Activated CD4-positive, CD25-positive, alpha-beta regulatory T cell treated with anti-CD3 and anti-CD28 coated beads, Interleukin-2, amount 50 U/mL, for 72 hours (primary cell): ENCODE measurements at places on chromosomes 6 and 20.
A peak's percentile ranks its signal among the peaks of the same experiment; 100 is the strongest.

DNA sequence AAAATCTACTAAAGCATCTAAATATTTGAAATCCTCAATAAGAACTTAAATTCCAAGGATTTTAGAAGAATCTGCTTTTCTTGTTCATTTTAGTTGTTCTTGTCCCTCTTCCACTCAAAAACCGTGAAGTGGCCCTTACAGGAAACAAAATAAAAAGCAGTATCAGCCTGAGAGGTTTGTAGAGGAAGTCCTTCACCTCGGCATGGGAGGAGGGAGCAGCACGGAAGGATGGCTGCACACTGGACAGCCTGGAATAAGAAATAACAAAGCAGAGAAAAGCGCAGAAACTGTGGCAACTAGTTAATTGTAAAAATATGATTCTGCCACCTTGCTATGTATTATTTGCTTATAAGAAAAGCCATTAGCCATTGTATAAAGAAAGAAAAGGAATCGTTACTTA is 46.1 kb downstream of the RALGAPA2 start:
- DNase-seq: no peak

DNA sequence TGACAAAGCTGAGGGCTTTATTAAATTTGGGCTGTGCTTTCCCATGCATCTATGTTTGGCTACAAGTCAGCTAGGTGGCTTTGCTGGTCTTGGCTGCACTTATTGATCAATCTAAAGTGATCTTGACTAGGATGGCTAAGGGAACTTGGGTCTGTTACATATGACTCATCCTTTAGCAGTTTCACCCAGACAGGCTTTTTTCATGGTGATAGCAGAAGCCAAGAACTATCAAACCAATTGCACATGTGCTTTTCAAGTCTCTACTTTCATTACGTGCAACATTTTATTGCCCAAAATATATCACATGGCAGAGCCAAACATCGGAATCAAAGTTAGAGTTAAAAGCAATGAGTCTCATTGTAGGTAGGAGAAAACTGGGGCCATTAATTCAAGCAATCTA is 626.3 kb downstream of the TENT5A start:
- DNase-seq: no peak

DNA sequence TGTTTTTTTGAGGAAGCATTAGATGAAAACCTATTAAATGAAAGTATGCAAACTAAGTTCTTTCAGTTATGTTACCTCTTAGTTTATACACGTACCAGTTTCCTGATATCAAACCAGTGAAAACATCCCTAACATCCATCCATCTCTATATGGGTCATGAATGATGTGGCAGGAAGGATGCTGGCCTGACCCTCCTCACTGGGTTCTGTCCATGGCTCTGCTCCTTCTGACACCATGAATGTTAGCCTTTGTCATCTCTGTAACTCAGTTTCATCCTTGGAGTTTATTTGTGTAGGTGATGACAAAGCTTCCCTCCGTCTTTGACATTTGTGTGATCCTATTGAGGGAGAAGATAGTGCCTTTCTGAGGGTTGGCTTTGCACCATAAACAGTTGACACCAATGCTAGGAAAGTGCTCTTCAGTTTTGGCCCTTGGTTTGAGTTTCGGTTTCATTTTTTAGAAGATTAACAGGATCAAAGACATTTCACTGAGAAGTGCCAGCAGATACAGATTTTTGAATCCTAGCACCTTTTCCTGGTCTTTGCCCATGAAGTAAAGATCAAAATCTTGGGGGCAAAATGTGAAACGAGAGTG is 72.0 kb upstream of the SCGN start:
- no peak for DNase-seq

DNA sequence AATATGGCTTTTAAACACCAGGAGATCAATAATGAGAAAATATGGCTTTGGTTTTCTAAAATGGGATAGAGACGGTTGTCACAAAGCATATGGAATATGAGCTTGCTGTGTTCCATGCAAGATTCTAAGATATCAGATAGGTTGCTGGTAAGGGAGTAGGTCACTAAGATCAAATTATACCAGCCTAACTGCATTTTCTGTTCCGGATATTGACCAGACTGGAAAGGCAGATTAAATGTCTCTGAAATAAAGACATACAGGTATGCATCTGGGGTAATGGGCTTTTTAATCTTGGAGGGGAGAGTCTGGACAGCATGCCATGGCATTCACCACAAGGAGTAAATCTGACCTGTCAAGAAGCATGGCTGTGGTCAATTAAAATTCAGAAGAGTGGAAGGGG is 35.2 kb upstream of the ADIG start:
- no peak for DNase-seq

GRCh38 chr6:112178846-112179245 is 75.5 kb downstream of the LAMA4 start:
- DNase-seq: no peak

DNA sequence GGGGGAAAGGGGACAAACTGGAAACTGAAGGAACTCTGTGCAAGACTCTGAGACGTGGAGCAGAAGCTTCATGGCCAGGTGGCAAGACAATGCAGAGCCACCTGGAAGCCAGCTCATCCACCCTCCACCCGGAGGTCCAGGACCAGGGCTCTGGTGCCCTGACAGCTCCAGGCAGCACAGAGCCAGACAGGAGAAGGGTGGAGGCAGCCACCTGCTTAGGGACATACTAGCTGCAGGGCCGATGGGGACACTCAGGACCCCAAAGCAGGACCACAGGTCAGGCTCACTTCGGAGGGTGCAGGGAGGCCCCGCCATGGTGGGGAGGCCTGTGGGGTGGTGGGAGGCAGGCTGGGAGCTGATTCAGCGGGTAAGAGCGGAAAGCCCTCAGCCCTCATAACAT is 19.0 kb upstream of the SLC22A3 start:
- no peak for DNase-seq

DNA sequence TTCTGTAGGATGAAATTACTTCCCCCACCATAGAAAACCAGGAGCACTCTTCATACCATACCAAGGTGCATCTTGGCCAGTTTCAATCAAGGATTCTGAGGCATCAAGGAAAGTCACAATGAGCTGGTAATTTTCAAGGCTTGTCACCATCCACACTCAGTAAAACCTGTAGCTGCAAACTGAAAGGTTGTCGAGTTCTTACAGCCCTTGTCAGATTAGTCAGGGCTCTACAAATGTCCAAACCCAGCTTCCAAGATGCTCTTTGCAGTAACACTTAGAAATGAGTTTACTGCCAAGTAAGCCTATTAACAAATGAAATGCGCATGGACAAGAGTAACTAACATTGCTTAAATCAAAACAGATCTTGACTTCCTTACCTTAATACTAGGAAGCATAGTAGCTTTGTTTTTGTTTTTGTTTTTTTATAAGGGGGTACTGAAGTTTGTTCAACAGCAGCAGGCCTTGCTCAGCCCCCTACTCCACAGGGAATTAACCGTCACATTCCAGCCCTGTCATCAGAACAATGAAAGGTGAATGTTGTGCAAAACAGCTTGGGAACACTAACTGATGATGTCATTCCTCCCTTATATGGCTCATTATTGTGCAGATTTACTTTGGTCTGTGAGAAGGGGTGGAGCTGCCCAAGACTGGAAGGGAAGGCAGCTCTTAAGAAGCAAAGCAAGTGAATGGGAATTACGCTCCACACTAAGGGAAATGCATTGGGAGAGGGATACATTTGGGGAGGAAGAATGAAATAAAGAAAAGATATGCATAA is 49.9 kb upstream of the TMEM30A start:
- DNase-seq: no peak

DNA sequence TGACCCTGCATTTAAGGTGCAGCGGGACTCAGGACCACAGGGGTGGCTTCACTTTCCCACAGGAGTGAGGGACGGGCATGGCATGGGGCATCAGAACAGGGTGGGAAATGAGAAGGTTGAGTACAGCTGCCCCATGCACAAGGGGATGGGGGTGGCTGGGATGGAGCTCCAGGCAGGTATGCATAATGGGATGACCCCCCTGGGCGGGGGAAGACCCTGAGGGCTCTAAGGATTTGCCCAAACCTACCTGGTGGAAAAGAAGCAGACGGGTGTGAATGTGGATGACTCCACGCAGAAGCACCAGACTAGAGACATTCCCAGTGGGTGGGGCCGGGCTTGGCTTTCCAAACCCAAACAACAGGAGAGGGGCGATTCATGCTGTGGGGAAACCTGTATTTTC is 200.3 kb downstream of the SYNDIG1 start:
- DNase-seq: no peak

DNA sequence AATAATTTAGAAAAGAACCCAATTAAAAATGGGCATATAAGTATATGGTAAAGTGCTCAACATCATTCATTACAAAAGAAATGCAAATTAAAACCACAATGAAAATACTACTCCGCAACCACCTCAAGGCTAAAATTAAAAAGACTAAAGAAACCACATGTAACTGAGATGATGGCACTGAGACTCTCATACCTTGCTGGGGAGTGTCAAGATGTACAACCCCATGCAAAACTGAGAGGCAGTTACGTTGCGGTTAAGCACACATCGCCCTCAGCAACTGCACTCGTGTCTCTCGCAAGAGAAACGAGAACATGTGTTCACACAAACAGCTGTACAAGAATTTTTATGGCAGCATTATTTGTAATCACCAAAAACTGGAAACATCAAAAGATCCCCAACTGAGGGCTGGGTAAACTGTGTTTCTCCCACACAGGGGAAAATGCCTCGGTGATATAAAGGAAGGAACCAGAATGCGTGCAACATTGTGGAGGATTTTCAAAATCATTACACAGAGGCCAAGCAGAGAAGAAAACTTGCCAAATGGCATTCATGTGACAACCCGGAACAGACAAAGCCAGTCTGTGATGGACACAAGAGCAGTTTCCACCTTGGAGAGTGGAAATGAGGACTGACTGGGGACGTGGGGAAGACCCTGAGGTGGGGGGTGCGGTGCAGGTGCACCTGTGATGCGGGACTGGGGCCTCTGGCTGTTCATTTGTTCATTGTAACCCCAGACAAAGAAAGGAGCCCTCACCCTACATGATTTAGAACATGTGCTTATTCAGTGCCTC is 144.9 kb downstream of the WDR27 start:
- DNase-seq: peak; percentile 41

DNA sequence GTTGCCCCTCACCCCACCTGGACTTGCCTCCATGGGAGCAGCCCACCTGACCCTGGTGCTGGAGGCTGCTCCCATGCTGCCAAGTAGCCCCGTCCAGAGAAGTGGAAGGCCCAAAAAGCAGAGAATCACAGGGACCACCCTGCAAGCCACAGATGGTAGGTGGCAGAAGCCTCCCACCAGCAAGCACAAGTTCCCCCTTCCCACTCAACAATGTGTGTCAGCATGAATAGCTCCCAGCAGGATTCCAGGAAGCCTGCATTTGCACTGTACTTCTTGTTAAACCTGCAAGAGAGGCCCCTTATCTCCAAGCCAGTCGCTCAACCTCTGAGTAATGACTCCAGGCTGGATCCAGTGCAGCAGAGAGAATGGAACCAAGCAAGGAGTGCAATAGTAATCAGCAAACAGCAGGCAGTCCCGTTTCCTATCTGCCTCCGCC is 180.8 kb upstream of the CST7 start:
- peak; percentile 2 for DNase-seq

DNA sequence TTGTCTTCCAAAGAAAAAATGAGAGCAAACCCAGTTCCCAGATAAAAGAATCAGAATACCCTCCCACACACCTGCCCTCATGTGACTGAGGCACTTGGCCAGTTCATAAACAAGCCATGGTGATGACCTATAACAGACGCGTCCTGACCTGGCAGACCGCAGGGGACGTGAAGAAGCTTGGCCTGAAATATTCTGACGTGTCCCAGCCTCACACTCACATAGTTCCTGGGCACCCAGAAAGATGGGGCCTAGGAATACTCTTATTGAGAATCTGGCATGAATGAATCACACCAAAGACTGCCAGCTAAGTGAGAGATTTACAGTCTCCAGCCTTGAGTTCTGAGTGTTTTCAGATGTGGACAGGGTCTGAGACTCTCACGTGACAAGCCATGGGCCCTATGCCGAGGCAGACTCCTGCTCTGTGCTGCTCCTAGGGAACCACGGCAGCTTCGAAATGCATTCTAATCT is 17.2 kb upstream of the MAP3K4 start:
- DNase-seq: no peak

DNA sequence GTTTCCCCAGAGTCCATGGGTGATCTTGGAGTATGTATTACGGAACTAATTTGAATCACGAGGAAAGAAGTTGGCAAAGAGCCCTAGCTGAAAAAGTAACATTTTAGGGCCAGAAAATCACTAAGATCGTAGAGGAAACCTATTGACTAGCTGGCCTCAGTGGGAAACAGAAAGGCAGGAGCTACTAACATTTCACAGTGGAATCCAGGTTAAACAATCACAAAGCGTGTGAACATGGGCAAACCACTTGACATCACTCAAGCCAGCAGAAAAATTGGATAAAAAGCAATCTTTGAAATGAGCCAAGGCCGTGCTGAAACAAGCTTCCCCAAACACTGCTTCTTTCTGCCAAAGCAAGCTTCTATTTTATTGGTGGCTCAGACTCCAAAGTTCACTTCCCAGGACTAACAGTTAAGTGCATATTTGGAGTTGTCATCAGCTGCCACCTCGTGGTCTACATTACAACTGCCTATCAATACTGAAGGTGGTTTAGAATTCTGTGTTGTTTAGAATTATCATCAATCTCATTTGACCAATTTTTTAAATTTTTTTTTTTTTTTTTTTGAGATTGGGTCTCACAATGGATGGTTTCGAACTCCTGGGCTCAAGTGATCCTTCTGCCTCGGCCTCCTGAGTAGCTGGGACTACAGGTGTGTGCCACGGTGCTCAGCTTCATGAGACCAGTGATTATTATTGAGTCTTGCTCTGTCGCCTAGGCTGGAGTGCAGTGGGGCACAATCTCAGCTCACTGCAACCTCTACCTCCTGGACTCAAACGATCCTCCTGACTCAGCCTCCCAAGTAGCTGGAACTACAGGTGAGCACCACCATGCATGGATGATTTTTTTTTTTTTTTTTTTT is 10.6 kb downstream of the RPS10 start:
- no peak for DNase-seq

GRCh38 chr20:62952968-62953838 is 694 bp downstream of the SLC17A9 start:
- DNase-seq: no peak

DNA sequence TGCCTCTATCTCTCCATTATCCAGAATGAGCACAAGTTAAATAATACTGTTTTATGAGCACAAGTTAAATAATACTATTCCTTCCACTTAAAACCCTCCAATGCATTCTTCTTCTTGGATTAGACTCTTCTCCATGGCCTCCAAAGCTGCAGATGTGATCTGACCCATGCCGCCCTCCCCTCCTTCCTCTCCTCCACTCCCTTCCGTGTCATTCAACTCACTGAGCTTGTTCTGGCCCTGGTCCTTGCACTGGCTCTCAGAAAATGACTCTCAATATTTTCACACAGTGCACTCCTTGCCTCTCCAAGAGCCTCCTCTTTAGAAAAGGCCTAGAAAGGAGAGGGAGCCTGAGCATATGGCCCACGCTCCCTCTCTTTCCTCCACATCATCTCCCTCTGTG is 125.0 kb upstream of the CD93 start:
- no peak for DNase-seq

GRCh38 chr6:139364302-139364981 is 10.0 kb downstream of the CITED2 start:
- DNase-seq: no peak

GRCh38 chr6:21886542-21887151 is 293.1 kb downstream of the SOX4 start:
- DNase-seq: no peak

GRCh38 chr6:27830212-27830599 is 82.0 kb downstream of the OR2B2 start:
- no peak for DNase-seq

GRCh38 chr6:104428184-104428583 is 431.5 kb downstream of the HACE1 start:
- no peak for DNase-seq

GRCh38 chr20:45958593-45958992 is 13.4 kb downstream of the ZNF335 start:
- no peak for DNase-seq
